Neural crest cell (in vitro differentiated cells): ENCODE measurements at places on chromosomes 11 and 22. TPM values are rescaled to one million over a fixed set of nuclear protein-coding genes. Genes with fewer than 3 reads are reported as not detected.

Gene LYVE1
- 0.14 TPM in 1 of 2 replicates, not detected in the other for total RNA-seq

Gene LINC01488
- 0.11 TPM in 1 of 2 replicates, not detected in the other for total RNA-seq

Gene TENM4
- total RNA-seq, result 38.1 and 43.2 TPM in 2 replicates

Gene MUC2
- total RNA-seq, result not detected in 2 replicates

Gene RAG1
- 0.64 and 0.91 TPM in 2 replicates for total RNA-seq

Gene CFAP300
- total RNA-seq, result 6.2 and 6.4 TPM in 2 replicates

- H3K4me3 ChIP-seq, result no peak overlapping the region
- no peaks in the 10 kb centered on the region for H3K27me3 ChIP-seq
- no peak overlapping the region for H3K27ac ChIP-seq
- DNase-seq, result no peak
- peaks cover 18% of the 10 kb centered on the region for H3K4me1 ChIP-seq
Measured at GRCh38 chr11:72426758-72427157, 7.6 kb downstream of the CLPB start.

DNA sequence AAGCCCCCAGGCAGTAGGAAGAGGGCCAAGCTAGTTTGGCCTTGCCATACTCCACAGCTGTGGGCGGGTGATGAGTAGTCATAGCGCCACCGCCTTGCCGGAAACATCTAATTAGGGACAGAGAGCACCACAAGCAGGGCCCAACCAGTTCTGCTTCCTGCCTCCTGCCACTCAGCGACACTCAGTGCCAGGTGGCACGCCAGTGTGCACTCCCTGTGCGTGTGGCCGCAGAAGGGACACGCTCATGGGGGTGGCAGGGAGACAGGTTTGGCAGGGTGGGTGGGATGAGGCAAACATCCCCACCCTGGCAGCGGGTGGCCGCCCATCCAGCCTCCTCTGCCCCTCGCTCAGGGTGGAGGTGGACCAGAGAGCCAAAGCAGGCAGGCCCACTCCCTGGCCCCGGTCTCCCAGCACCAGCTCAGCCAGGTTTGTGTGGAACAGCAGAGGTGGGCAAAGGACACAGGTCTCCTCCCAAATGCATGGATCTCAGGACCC, 4.9 kb downstream of the OVOL1 start:
- H3K27ac ChIP-seq, result no peak overlapping the region
- H3K36me3 ChIP-seq, result no peaks in the 10 kb centered on the region
- no peak for DNase-seq

- H3K27ac ChIP-seq, result peak overlapping the region; percentile 99
- H3K4me1 ChIP-seq, result peaks cover 47% of the 10 kb centered on the region
- H3K4me3 ChIP-seq, result peak overlapping the region; percentile 100
- peaks cover 4% of the 10 kb centered on the region for H3K36me3 ChIP-seq
Measured at GRCh38 chr22:46763051-46763705, 728 bp downstream of the TBC1D22A start.

GRCh38 chr11:132623511-132623910, 908.8 kb downstream of the OPCML start:
- H3K4me3 ChIP-seq, result no peak overlapping the region
- H3K36me3 ChIP-seq, result no peaks in the 10 kb centered on the region
- no peaks in the 10 kb centered on the region for H3K27me3 ChIP-seq
- H3K4me1 ChIP-seq, result peaks cover 30% of the 10 kb centered on the region
- H3K27ac ChIP-seq, result no peak overlapping the region
- no peak for DNase-seq

GRCh38 chr11:45355706-45356041, 69.5 kb upstream of the SYT13 start:
- no peak for DNase-seq
- H3K27me3 ChIP-seq, result peaks cover 3% of the 10 kb centered on the region
- H3K4me3 ChIP-seq, result peak overlapping the region; percentile 85
- H3K27ac ChIP-seq, result peak overlapping the region; percentile 59

DNA sequence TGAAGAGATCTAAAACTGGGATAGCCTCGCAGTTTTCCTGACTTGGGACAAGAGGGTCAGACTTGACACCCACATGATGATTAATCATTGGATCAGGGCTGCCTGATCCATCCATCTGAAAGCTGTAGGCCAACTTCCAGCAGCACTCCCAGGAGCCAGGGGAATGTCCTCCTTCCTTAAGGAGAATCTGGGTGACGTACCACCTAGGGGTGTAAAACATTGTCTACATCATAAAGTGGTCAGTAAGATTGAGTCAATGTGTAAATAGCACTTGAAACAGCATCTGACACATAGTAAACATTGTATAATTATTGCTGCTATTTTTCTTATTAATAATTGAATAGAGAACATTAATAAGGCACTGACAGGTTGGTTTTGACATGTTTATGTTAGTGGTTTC, 392.8 kb downstream of the JRKL start:
- no peak overlapping the region for H3K27ac ChIP-seq
- peaks cover 5% of the 10 kb centered on the region for H3K27me3 ChIP-seq
- H3K4me3 ChIP-seq, result no peak overlapping the region
- H3K4me1 ChIP-seq, result no peaks in the 10 kb centered on the region
- H3K36me3 ChIP-seq, result no peaks in the 10 kb centered on the region

GRCh38 chr11:110085255-110085838, 7.8 kb upstream of the ZC3H12C start:
- H3K4me3 ChIP-seq, result no peak overlapping the region
- peaks cover 4% of the 10 kb centered on the region for H3K4me1 ChIP-seq
- DNase-seq, result no peak
- H3K36me3 ChIP-seq, result no peaks in the 10 kb centered on the region

- peaks cover 14% of the 10 kb centered on the region for H3K4me1 ChIP-seq
- H3K36me3 ChIP-seq, result no peaks in the 10 kb centered on the region
- H3K4me3 ChIP-seq, result no peak overlapping the region
- no peak overlapping the region for H3K27ac ChIP-seq
Measured at GRCh38 chr11:61761440-61762222, 9.2 kb downstream of the MYRF start.

DNA sequence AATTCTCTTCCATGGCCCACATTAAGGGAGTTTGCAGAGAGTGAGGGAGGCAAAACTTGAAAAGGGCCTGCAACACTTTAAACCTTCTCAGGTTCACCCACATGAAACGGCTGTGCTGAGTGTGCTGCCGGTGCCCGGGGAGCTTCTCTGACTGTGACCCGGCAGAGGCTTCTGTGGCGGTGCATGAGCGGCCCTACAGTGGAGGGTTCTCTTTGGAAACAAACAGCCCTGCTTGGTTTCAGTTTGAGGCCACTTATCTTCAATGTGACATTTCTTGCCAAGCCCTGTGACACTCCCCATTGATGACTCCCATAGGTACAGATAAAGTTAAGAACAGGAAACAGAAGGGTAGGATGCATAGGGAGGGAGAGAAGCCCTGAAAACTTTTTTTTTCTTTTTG, 31.8 kb downstream of the FAM118A start:
- H3K36me3 ChIP-seq, result peaks cover 9% of the 10 kb centered on the region
- no peak overlapping the region for H3K27ac ChIP-seq

DNA sequence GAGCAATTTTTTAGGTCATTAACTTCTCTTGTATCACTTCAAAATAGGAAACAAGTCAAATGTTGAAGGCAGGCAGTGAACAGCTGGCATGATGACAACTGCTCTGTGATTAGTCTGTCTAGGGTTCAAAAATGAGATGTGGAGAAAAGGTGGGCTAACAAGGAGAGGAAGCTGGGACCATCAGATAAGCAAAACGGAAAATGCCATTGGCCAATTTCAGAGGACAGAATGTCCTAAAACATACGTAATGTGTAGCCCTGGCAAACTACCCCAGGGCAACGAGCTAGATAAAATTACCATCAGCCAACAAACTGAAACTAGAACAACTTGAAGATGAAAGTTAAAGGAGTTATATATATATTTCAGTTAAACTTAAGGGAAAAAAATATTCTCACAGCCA, 93.2 kb downstream of the RELT start:
- no peak overlapping the region for H3K27ac ChIP-seq
- no peak for DNase-seq
- H3K4me3 ChIP-seq, result no peak overlapping the region

DNA sequence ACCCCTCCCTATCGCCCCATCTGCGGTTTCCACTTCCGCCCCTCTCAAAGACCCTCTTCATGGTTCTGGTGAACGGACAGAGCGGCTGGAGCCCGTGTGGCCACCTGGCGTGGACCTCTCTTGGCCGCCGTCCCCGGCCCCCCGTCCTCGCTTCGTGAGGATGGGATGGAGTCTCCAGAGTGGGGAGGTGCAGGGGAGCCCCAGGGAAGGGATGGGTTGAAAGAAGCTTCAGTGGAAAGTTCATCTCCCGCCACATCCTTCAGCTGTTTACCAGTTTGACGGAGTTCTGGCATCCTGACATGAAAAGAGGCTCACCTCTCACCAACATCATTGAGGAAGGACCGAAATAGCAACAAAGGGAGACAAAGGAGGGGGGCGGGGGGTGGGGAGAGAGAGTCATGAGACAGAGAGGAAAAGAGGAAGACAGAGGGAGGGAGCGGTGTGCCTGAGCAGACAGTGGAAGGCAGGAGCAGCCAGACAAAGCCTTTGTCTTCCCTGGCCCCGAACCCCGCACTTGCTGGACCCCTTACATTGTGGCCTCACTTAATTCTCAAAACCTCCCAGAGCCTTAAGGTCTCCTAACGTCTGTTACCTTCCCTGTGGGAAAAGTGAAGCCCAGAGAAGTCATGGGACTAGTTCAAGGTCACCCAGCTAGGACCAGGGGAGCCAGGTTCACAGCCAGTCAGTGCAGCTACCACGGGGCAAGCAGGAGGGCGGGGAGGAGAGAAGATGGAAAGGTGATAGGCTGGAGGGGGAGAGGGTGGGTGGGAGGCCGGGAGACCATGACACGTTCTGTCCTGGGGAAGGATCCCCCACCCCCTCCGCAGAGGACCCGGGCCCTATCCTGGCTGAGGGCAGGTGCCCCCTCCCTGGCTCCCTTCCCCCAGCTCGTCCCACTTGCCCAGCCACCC, 54.9 kb downstream of the CD6 start:
- H3K4me3 ChIP-seq, result no peak overlapping the region
- DNase-seq, result no peak
- peaks cover 29% of the 10 kb centered on the region for H3K4me1 ChIP-seq
- H3K27me3 ChIP-seq, result peaks cover 37% of the 10 kb centered on the region

DNA sequence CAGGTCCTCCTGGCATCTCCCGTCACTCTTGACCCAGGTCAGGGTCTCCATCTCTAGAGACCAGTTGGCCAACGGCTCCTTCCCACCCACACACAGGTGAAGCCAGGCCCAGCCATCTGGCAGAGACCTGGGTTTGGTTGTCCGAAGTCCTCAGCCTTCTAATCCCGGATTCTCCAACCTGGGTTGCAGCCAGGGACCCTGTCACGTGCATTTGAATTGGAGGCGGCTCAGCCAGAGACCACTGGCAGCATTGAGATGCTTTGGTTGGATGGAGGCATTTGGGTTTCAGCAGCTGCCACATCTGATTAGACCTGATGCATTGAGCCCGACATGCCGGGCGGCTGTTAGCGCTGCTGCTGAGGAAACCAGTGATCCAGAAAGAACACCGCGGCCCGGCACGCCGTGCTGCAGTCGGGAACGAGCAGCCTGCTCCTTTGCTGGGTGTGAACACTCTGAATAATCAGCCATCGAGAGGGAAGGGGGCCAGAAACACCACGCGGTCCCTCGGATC, 163.2 kb downstream of the BRD1 start:
- H3K4me3 ChIP-seq, result no peak overlapping the region
- H3K36me3 ChIP-seq, result no peaks in the 10 kb centered on the region
- peaks cover 45% of the 10 kb centered on the region for H3K27me3 ChIP-seq

DNA sequence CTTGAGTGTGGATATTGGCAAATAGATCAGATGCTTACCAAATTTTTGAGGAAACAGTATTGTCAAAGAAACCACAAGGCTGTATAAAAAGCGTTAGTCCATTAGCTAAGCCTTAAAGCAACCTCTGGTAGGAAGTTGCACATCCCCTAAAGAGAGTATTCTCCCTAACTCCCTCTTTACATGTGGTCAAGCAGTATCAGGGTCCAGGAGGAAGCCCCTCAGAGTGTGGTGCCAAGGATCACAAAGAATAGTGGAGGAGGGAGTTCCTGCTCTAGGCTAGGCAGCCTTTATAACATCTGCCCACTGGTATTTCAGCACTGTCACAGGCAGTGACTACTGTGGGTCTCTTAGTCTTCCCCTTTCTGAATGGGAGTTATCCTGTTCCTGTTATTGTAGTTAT, 18.8 kb upstream of the AMPD3 start:
- peaks cover 9% of the 10 kb centered on the region for H3K27me3 ChIP-seq
- H3K4me3 ChIP-seq, result no peak overlapping the region
- H3K27ac ChIP-seq, result no peak overlapping the region
- H3K4me1 ChIP-seq, result peaks cover 9% of the 10 kb centered on the region
- H3K36me3 ChIP-seq, result peaks cover 3% of the 10 kb centered on the region

DNA sequence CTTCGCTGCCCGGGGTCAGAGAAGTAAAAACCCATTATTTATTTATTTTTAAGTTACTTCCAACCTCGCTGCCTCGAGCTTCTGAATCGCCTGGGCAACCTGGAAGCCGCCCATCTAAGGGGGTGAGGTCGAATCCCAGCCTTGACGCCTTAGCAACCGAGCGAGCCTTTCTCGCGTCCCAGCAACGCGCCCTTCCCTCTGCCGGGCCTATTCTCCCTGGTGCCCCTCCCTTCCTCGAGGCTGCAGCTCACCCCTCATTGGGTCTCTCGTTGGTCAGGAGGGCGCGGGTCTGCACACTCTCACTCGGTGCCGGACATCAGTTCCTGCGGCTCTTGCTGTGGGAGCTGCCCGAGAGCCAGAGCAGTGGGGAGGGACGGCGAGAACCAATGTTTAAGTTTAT, at the start of gene CCDC81:
TSS of gene CCDC81 (plus strand) at position 302 of the 400 bp plus-strand sequence. CDS start 277 bp downstream, outside the sequence.
- H3K4me1 ChIP-seq, result peaks cover 29% of the 10 kb centered on the region
- H3K4me3 ChIP-seq, result peak within 1 kb of the TSS; percentile 73
- H3K27ac ChIP-seq, result no peak within 1 kb of the TSS
- no peaks in the 10 kb centered on the region for H3K27me3 ChIP-seq
